Progenitor cell of endocrine pancreas (in vitro differentiated cells): ENCODE measurements at places on chromosomes 6 and 20.

DNA sequence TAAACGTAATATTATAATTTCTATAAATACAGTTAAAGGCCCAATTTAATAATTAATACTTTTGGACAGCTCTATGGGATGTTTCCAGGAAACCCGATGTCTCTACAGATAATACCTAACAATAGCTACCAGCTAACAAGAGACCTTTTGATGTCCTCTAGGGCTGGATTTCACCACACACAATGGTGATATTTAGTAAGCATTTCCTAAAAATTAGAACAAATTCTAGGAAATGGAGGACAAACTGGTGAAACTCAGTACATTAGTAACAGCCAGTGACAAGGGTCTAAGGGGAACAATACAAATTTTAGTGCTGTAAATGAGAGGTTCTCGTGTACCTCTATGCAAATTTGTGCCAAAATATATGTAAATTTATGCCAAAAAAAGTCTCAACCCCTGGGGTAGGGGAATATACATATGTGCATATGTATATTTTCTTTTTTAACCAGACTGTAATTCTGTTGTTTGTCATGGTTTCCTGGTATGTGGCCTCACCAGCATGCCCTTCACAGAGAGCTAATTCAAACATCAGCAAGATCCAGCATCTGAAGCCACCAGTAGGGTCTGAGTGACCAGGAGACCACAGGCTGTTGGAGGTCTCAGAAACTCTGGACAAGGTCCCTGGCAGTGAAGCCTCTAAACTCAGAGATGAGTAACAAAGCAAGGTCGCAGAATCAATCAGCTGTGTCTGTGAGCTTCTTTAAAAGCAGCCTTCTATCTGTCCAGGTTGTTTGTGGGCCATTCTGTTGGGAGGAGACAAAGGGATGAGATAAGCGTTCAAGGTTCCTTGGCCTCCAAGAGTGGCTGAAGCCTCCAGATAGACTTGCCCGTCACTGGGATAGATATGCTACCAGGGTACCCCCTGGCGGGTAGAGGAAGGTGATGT, 235.1 kb upstream of the RREB1 start:
- no peak for DNase-seq

- no peak for DNase-seq
These were observed 9.7 kb upstream of the FBXL4 start for GRCh38 chr6:98957450-98957849.

GRCh38 chr6:158803733-158804143, 15.4 kb downstream of the EZR start:
- DNase-seq = no peak

GRCh38 chr20:20839771-20840170, 127.3 kb upstream of the RALGAPA2 start:
- no peak for DNase-seq

DNA sequence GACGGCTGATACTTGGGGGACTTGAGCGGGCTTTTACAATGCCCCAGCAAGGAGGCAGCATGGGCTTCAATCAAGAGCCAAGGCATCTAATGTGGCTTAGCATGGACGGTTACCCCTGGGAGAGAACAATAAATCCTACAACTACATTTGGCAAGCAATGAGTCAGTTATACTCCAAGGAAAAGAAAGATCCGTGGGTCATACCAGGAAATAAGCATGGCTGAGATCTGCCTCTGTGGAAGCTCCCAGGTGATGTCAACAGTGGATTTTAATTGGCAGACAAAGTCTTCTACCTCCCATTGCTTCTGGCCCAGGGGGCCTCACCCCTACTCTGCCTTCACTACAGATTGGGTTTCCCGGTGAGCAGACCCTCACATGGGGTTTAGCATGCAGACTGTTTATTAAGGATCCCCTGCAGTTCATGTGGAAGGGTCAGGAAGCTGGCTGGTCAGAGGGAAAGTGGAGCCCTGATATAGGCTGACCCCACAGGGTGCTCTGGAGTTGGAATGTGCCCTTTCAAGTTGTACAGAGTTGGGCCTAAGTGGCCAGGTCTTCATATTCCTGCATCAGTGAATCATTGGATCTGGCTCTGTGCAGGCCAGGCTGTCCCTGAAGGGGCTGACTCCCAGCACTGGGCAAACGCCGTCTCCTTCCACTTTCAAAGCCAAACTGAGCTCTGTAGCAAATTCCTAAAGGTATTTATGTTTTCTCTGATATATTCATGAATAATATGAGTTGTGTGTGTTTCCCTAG, 91.3 kb upstream of the GGTLC1 start:
- DNase-seq = no peak

- DNase-seq = no peak
These were observed 7.7 kb downstream of the ZNF341 start for GRCh38 chr20:33739493-33739892.

DNA sequence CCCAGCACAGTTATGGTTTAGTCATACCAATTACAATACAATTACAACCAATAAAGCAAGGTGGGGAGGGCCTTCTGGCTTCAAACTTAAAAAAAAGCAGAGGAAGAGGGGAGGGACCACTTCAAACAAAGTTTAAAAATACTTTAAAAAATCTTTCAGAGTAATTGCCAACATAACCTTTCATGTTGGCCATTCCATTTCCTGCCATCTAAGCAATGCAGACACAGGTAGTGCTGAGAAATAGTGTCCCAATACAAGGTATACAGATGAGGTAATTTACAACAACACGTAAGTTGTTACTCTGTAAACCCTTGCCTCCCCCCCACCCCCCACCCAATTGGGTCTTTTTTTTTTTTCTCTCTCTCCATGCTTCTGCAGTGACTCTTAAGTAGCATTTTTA, 18.8 kb upstream of the TBC1D20 start:
- DNase-seq = no peak

GRCh38 chr20:60884277-60884676, 367.8 kb upstream of the CDH4 start:
- no peak for DNase-seq

- DNase-seq = no peak
These were observed 240.4 kb downstream of the CDC5L start for GRCh38 chr6:44627883-44628271.

DNA sequence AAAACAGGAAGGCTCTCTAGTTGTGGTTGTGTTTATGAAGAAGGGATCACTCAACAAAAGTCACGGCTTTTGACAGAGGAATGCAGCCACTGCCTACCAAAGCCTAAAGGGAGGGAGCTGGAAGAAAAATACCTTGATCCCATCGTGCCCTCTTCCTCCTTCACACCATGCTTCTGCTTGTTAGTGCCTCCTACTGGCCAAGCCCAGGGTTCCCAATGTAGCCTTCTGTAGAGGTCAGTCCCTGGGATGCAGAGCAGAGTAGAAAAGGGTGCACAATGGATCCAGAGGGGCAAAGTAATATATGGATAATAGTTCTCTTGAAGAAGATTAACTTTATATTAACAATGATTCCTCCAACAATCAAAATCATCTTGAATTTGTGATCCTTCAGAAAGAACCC, 293.5 kb upstream of the FERMT1 start:
- DNase-seq = no peak

- DNase-seq = peak; percentile 14
These were observed 506 bp downstream of the CITED2 start for GRCh38 chr6:139373928-139374356.

- no peak for DNase-seq
These were observed 68.5 kb downstream of the FYN start for GRCh38 chr6:111804627-111805235.

GRCh38 chr6:5909721-5910120, 97.0 kb downstream of the NRN1 start:
- DNase-seq = no peak

DNA sequence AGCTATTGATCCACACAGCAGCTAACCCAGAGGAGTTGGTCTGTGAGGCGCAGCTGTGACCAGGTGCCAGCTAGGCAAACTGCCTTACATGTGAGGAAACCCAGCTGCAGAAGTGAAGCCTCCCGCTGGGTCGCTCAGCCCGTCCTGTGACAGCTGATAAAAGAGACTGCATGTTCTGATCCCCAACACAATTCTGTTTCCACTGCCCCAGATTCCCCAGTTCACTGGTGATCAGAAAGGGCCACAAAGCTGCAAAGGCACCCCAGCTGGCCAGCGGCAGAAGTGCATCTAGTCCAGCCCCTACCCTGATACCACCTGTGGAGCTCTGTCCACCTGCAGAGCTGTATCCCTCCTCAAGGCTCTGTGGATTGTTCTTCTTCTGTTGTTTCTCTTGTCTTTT, 64.5 kb downstream of the CTNNBL1 start:
- no peak for DNase-seq

- DNase-seq = no peak
These were observed 23.1 kb downstream of the FKBP5 start for GRCh38 chr6:35665573-35665972.

DNA sequence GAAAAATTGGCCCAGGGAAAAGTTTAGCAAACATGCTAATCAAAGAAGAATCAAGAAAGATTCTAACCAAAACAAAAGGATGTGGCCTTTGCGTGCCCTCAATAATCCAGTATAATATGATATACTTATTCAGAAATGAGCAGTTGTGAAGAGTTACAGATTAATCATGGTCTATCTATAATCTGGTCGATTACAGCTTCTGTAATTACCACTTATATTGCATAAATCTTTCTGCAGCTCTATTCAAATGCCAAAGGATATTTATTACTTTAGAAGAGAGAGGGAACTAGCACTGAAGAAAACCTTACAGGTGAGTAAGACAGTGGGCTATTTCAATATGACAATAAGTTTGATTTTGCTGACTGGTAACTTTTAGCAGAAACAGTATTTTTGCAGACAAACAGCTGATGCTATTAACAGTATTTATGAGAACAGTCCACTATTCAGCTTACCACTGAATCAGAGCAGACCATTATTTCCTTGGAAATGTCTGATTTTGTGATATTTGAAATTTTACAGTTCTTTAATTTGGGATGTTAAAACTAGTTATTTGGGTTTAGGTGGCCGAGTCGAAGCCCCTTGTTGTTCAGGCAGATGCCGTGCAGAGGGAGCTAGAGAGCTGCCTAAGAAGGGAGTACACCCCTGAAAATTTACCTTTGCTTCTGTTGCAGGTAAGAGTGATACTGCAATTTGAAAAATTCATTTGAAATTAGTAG, 92.2 kb downstream of the CEP57L1 start:
- peak; percentile 42 for DNase-seq

DNA sequence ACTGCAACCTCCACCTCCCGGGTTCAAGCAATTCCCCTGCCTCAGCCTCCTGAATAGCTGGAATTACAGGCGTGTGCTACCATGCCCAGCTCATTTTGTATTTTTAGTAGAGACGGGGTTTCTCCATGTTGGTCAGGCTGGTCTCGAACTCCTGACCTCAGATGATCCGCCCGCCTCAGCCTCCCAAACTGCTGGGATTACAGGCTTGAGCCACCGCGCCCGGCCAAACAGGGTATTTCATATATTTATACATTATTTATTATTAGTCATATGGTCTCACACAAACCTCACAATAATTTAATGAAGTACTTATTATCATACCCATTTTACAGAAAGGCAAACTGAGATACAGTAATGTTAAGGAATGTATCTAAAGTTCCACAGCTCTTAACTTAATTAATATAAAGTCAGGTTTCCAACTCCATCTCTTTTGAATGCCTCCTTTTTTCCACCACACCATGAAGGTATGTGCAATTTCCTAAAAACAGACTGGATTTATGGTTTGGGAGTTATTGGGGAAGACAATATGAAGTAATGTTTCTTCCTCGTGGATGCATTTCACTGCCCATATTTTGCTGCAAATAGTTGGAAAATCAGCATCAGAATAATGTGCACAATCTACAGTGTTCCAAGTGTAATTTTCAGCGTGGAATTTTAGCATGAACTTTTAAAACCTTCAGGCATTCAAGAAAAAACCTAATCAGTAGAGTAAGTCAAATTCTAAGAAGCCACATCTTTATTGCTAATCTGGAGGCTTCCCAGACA, 65.7 kb downstream of the ZMYND8 start:
- no peak for DNase-seq
